ENCODE measurements at places on chromosomes 4 and X. TPM values are rescaled to one million over a fixed set of nuclear protein-coding genes. Genes with fewer than 3 reads are reported as not detected.

Gene GC
- total RNA-seq = not detected

Gene MAGEA11
- not detected for total RNA-seq

Gene POU4F2
- not detected for total RNA-seq

Gene STPG2
- not detected for total RNA-seq

- no peaks in the 10 kb centered on the region for H3K4me1 ChIP-seq
- H3K4me3 ChIP-seq = no peak overlapping the region
- no peak overlapping the region for H3K27ac ChIP-seq
- H3K36me3 ChIP-seq = no peaks in the 10 kb centered on the region
These were observed 178.7 kb downstream of the SLIT2 start for GRCh38 chr4:20430259-20430941.

GRCh38 chrX:10032147-10032546 is 65.0 kb downstream of the CLDN34 start:
- H3K27me3 ChIP-seq = no peaks in the 10 kb centered on the region
- H3K27ac ChIP-seq = peak overlapping the region; percentile 83
- no peak overlapping the region for H3K4me3 ChIP-seq
- H3K4me1 ChIP-seq = peaks cover 21% of the 10 kb centered on the region

All from Caco-2 (cell line).